ENCODE measurements at places on chromosomes 3 and 15.

DNA sequence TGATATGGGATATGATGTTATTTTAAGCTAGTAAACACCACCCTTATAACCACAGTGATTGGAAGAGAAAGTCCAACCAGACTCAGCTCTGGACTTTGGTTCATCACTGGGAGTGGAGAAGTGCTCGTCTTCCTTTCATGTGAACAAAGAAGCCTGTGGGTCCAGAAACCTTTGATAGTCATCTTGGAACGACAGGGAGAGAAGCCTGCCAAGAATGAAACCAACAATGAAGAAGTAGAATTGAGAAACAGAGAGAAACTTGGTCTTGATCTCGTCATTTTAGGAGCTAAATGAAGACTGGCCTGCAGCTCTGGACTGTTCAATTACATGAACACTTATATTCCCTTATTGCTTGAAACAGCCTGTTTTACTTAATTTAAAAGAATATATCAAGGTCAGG lies 13.1 kb upstream of the SLC35G2 start:
- no peak for DNase-seq

- DNase-seq, result no peak
Measured at GRCh38 chr3:130733236-130733875, 13.3 kb downstream of the PIK3R4 start.

DNA sequence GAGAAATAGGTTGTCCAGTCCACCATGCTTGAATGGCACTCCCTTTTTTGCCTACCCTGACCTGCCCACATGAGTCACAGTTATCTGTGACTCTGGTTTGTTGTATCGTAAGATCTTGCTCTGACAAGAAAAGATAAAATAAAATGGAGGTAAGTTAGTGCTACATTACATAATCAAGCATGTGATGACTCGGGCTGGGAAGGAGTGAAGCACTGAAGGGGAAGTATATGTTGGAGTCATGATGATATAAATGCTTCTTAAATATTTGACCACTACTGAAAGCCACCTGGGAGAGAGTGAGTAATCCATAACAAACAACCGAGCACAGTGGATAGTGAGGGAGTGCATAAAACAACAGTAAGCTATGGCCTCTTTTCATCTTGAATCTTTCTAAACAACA lies 124.4 kb downstream of the SHOX2 start:
- DNase-seq, result peak; percentile 18

DNA sequence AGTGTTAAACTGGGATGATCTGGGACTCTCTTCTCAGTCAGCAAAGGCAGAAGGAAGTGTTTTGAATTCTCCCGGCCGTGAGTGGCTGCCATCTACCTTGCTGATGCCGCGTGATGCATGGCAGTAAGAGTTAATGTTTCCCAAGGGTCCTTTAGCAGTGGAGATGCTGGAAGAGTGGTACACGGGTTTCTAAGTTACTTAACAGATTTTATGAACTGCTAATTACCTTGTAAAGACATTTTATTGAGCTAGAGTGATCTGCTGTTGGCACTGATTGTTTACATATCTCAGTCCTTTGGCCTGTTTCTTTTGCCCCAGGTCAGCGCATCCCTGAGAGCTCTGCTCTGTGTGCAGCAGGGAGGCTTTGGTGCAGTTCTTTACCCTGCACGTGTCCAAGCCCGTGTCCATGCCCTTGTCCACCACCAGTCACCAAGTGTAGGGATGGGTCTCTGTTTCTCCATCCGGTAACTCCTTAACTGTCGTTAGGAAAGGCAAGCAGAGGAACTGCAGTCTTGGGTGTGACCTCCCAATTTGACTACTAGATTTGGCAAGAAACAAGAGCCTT lies 172.3 kb downstream of the SLCO3A1 start:
- no peak for DNase-seq

DNA sequence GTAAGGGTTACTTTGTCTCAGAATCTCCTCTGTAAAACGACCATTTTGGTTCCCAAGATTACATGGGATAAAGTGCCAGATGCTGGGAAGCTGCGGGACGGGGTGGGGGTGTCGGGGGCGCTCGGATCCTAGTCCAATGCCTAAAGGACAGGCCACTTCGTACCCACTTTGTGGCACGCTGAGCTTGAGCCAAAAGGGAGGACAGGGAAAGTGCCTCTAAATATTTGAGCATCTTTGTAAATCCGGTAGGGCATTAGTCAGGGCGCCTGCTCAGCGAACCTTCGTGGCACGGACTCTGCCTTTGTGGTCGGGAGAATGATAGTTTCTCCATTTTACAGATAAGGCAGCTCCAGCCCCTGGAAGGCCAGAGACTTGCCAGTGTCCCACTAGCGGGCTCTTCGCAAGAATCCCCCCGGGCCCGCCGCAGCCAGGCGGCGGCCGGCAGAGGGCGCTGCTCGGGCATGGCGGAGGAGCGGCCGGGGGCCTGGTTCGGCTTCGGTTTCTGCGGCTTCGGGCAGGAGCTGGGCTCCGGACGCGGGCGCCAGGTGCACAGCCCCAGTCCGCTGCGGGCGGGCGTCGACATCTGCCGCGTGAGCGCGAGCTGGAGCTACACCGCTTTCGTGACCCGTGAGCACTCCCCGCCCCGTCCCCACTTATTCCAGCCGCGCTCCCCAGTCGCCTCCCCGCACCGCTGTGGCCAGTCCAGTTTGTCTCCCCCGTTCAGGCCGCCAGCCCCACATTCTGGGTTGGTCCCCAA lies 1.8 kb downstream of the RCCD1 start:
- peak; percentile 71 for DNase-seq

DNA sequence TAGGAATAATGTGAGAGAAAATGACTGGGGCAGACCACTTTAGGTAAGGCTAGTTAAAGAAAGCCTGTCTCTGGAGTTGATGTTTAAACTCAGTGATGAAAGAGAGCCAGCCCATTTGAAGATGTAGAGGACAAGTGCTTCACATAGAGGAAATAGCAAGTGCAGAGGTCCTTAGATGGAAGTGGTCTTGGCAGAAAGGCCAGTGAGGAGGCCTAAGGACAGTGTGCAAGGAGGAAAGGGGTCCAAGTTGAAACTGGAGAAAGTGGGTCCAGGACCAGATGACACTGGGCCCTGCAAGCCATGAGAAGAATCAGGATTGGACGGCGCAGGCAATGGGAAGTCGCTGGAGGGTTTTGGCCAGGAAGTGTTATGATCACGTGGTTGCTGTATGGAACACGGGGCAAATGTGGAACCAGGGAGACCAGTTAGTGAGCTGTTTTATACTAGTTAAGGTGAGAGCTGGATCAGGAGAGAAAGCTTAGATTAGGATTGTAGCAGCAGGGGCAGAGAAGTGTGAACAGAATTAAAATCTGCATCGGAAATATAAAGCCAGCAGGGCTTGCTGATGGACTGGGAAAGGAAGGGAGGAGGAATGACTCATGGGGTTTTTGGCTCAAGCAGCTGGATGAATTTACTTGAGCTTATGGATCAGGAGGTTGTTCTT lies 48.0 kb upstream of the SCAANT1 start:
- peak; percentile 87 for DNase-seq

- peak; percentile 9 for DNase-seq
Measured at GRCh38 chr15:72375501-72375845, 341 bp downstream of the HEXA start.

DNA sequence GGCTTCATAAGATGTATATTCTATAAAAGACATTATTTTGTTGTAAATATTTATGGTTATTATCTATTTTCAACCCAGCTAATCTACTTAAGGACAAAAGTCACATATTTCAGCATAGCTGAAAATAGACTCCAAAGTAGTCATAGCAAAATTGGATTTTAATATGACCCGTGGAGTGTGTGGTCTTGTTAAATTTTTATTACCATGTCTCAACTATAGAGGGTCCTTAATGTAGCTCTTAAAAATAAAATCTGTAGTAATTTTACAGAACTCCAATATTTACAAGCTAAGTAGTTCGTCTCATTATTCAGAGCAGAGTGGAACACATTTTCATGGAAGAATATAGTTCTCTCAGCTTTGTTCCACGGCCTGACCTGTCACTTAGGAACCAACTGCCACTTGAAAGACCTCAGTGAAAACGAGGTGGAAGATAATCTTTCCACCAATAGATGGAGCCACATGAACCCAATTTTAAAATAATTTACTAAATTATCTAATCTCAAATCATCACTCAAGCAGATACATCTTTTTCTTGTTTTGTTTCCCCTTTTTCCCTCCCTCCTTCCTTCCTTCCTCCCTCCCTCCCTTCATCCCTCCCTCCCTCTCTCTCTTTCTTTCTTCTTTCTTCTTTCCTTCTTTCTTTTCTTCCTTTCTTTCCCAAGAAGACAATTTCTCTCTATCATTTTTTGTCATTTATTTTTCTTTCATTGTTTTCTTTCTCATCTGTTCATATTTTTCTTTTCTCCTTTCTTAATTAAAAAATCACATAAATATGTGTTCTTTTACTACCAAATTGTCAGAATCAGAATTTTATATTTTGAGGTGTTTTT lies 97.2 kb downstream of the CLDN1 start:
- peak; percentile 37 for DNase-seq

GRCh38 chr15:89863918-89864317 lies 29.9 kb downstream of the AP3S2 start:
- DNase-seq, result peak; percentile 17

- DNase-seq, result no peak
Measured at GRCh38 chr3:10294030-10294586, 1.4 kb upstream of the GHRL start.

DNA sequence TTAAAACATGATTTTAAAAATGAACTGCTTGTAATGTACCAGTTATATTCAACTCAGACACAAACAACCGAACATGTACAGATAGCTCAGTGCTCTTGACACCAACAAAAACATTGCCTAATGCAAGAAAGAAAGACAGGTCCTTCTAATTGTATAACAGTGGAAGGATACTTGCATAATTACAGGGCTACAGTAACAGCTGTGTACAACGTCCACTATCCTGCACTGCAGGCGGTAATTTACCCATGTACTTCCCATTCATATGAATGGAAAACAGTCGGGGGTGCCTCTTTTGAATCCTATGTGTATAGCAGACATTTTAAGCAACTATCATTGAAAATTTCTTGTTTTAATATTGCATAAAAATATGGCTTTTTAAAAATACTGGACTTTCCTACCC lies 41.1 kb upstream of the PLSCR5 start:
- no peak for DNase-seq

GRCh38 chr3:52004906-52005395 lies 9.3 kb upstream of the RPL29 start:
- no peak for DNase-seq

DNA sequence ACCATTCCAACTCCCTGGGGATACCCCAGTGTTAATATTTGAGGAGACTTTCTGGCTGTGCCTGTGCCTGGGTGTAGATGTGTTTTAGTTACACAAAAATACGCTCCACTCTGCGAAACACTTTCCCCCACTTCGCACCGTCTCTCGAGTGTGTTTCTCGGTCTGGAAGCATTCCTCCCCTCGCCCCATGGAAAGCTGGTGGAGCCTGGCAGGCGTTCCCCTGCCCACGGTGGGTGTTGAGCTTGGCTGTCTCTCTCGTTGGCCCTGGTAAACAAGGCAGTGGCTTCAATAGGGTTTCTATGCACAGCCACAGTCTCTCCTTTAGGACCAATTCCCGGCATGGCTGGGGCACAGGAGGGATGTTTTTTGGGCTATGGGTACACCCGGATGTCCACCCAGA lies 19.3 kb downstream of the IQSEC1 start:
- DNase-seq, result no peak

GRCh38 chr3:153257673-153258351 lies 95.8 kb downstream of the RAP2B start:
- no peak for DNase-seq

GRCh38 chr15:76973362-76973743 lies 21.6 kb upstream of the PSTPIP1 start:
- peak; percentile 44 for DNase-seq

DNA sequence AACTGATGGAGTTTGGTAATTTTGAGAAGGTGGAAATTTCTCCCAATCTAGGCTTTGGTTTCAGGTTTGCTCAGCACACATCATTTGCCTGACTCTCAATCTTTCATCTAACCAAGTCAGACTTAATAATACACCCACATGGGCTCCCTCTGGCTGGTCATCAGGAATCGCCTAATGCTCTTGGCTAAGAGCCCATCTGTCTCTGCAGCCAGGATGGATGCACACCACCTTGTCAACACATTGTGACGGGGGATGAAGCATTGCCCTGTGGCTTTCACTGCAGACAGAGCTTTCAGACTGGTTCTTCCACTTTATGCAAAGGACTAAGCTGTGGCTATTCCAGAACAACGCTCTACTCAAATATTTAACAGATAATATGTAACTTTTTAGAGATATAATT lies 3.0 kb upstream of the HDGFL3 start:
- DNase-seq, result peak; percentile 24

GRCh38 chr3:60413551-60413950 lies 837.7 kb downstream of the FHIT start:
- no peak for DNase-seq

- DNase-seq, result peak; percentile 72
Measured at GRCh38 chr3:52181543-52181942, 16.4 kb upstream of the ALAS1 start.

- DNase-seq, result no peak
Measured at GRCh38 chr3:65238652-65239051, 550.9 kb upstream of the ADAMTS9 start.

GRCh38 chr15:71683411-71684274 lies 126.7 kb upstream of the NR2E3 start:
- DNase-seq, result peak; percentile 67

DNA sequence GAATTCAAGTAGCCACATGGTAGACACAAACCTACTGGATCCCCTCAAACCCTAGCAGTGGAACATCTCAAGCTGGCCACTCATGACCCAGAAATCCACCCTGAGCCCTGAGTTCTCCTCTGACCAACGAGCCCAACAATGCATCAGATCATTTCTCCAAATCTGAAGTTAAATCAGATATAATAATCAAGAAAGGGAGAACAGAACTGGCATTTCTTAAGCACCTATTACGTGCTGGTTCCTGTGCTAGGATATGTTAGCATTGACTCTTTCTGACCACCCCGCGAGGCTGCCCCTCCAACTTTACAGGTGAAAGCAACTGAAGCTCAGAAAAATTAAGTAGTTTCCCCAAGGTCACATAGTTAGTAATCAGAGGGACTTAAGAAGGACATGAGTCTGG lies 51.5 kb upstream of the CCDC174 start:
- no peak for DNase-seq

- no peak for DNase-seq
Measured at GRCh38 chr3:46354984-46355383, 1.1 kb downstream of the CCR2 start.

- no peak for DNase-seq
Measured at GRCh38 chr3:37979541-37980461, 10.8 kb upstream of the VILL start.

DNA sequence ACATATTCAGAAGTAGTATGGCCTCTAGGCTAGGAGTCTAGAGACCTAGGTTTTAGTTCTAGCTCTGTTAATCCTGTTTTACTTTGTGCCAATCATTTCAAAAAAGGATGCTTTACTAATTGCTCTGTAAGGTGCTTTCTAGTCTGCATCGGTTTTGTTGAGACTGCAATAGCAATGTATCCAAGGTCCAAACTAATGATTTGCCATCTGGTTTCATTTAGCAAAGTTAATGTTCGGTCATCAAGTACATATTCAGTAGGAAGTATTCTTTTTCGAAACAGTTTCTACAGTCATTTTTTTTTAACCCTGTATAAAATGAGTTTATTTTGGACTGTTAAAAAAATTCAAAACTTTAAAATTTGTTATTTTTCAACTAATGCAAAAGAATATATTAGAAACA lies 2.0 kb upstream of the GALK2 start:
- no peak for DNase-seq

Data from iris pigment epithelial cell (primary cell).